RPMI7951 (cell line): ENCODE measurements at places on chromosomes 13 and 19. TPM values are rescaled to one million over a fixed set of nuclear protein-coding genes. Genes with fewer than 3 reads are reported as not detected.

- no peak for DNase-seq
Observed at GRCh38 chr19:16976446-16976845, 50.2 kb downstream of the CPAMD8 start.

- DNase-seq, result no peak
Observed at GRCh38 chr19:29378543-29379080, 147.2 kb upstream of the VSTM2B start.

DNA sequence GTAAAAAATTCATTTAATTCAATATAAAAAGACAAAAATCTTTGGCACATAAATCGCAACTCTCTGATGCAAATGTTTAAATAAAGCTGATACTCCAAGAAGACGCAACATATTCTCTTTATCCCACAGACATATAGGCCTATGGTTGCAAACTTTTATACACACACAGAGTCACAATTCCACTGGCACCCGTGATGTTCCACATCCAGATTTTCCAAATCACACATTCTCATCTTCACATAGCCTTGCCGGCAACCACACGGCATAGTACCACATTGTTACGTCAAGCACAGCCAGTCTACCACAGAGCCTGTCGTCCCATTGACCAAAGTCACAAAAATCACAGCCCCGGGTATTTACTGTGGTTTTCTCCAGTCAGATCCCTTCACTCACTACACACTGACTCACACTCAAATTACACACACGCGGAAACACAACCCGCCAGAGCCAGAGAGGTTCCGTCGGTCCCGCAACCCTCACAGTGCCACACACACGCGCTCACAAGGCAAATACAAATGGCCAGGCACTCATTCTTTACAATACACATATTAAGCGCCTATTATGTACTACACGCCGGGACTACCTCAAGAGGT lies 546 bp upstream of the ZNF546 start:
- DNase-seq, result peak; percentile 91

DNA sequence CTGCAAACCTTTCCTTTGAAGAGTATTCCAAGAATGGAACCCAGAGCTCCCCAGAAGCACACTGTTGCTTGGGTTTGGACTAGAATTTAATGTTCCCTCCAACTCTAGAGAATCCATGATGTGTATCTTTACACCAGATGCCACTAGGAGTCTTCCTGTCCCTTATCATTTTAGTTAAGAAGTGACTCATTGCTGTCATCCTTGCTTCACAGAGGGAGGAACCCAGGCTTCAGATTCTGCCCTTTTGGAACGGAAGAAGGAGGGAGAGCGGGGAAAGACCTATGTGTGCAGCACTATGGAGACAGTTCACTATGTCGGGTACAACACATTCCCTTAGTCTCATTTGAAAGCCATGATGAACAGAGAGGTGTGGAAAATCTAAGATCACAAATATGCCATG lies 2.1 kb upstream of the ATP12A start:
- DNase-seq, result no peak

GRCh38 chr19:17121736-17122293 lies 46.2 kb downstream of the MYO9B start:
- peak; percentile 91 for DNase-seq

DNA sequence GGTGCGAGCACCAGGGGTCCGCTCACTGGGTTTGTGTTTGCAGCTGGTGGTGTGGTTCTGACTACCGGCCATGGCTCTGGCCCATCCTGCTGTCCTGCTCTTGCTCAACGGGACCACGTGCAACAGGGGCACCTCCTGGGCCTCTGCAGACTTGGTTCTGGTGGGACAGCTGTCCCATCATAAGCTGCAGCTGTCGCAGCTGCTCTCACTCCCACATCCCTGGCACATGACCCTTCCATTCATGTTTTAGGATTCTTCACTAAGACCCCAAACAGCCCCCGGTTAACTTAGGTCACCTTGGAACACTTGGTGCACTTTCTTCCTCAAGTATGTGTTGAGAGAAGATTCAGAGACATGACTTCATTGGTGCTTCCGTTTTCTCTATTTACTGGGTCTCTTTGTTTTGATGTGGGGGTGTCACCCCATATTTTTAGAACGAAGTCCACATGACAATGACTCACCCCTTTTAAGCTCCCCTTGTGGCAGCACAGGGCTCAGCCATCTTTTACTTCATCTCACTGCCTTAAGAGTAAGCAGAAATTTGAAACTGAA lies 68.4 kb upstream of the ARHGEF7 start:
- DNase-seq, result peak; percentile 39

DNA sequence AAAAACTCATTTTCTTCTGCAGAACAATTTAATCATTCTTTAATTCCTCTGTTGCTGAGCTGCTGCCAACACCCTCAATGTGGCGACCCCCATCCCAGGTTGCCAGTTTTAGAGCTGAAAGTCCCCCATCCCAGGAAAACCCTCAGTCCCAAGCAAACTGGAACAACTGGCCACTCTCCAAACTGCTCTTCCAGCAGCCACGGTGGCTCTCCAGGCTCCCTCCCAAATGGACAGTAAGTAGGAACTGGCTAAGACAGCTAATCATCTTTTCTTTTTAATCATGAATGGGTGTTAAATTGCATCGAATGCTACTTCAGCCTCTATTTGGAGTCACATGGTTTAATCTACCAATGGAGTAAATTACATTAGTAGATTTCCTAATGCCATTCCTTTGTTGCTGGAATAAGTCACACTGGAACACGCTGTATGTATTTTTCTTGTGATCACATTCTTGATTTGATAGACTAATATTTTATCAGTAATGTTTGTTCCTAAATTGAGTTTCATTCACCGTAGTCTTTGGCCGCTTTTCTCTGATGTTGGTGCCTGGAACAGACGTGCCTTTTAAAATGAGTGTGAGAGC lies 33.7 kb upstream of the VSTM2B start:
- DNase-seq, result no peak

DNA sequence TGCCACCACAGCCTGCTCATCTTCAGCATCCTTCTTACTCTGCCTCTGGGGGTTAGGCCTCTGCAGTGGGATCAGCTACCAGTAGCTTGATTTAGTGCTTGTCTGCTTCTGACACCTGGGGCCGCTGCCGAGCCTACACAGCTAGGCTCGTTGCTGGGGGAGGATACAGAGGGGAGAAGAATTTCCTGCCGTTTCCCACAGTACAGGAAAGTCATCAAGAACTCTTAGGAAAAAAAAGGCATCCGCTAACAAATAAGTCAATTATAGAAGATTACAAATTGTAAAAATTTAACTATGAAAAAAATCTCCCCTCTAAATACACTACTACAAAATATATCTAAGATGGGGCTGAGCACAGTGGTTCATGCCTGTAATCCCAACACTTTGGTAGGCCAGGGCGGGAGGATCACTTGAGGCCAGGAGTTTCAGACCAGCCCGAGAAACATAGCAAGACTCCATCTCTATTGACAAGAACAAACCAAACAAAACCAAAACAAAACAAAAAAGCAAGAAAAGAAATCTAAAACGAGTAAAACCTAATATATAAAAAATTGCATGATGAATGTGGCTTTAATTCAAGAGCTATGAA lies 26.7 kb downstream of the LATS2 start:
- DNase-seq, result peak; percentile 41

DNA sequence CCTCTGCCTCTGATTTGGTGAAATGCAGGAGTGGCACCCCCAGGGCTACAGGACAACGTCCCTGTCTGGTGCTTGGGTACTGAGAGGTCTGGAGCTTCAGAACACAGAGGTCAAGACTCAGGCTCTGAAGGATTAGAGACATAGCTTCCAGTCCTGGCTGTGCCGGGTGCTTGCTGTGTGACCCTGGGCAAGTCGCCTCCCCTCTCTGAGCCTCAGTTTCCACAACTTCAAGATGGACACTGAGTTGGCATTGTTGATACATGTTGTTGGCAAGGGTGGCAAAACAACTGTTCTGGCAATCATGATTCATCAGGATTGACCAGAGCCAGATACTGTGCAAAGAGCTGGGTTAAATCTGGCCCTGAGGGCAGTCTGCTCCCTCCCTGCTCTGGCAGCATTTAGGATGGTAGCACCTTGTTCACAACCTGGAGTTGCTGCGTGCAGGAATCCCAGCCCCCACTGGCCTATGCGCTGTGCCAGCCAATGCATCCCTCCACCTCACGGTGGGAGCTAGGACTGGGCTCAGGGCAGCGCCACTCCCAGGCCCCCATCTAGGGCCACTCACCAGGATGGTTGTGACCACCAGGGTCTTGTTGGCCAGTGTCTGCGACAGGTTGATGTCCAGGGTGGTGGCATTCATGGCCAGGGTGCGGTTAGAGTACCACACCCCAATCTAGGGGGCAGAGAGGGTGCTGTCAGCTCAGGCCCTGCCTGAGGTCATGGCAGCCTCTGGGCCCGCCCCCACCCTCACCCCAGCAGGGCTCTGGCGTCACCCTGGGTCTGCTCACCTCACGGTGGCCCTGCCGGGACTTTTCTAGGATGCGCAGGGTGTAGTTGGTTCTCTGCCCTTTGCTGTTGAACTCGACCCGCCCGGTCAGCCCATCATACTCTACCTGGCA lies 16.7 kb downstream of the GRIK5 start:
- peak; percentile 29 for DNase-seq

- DNase-seq, result no peak
Observed at GRCh38 chr13:108950333-108951010, 321.1 kb downstream of the MYO16 start.

The AP2S1 gene
- 447 and 606 TPM in 2 replicates for total RNA-seq

The WDR88 gene
- not detected in 2 replicates for total RNA-seq

The LRFN3 gene
- total RNA-seq, result 4.2 and 5.5 TPM in 2 replicates

The PLK5 gene
- not detected in 2 replicates for total RNA-seq

The MVB12A gene
- total RNA-seq, result 123 and 164 TPM in 2 replicates

The ZFP28 gene
- total RNA-seq, result 5.9 and 9.4 TPM in 2 replicates

The SOX1 gene
- not detected in 2 replicates for total RNA-seq
